ENCODE measurements at places on chromosomes 6 and 20.

- no peak for DNase-seq
These were observed 498.9 kb upstream of the EPHA7 start for GRCh38 chr6:93918258-93918657.

DNA sequence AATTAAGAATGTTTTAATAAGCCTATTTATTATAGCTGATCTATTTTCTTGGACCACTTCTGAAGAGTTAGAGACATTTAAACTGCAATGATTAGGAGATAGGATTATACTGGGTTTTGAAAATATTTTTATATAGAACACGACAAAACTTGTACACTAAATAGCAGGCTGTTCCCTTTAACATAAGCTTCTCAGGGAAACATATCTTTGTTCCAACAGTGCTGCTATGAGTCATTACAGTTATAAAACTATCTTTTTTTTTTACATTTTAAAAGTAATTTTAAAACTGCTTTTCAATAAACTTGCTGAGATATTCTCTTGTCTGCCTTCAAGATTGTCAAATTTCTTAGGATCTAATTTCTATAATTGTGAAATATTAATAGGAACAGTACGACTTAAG is 389.1 kb downstream of the ARHGAP18 start:
- no peak for DNase-seq

DNA sequence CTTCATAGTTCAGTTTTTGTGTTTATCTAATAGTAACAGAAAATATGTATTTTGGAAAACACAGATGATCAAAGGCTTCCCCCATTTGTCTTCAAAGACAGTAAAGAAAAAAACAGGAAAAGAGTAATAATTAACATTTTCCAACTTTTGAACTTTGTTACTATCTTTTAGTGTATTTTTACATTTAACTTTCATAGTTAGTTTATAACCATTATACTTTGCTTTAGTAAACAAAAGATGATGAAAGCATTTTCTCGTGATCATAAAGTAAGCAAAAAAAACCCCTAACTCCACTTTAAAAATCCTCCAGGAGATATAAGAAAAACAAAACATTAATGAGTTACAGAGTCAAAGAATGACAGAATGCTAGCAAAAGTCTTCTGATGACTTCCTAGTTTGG is 13.6 kb upstream of the GPRC6A start:
- no peak for DNase-seq

DNA sequence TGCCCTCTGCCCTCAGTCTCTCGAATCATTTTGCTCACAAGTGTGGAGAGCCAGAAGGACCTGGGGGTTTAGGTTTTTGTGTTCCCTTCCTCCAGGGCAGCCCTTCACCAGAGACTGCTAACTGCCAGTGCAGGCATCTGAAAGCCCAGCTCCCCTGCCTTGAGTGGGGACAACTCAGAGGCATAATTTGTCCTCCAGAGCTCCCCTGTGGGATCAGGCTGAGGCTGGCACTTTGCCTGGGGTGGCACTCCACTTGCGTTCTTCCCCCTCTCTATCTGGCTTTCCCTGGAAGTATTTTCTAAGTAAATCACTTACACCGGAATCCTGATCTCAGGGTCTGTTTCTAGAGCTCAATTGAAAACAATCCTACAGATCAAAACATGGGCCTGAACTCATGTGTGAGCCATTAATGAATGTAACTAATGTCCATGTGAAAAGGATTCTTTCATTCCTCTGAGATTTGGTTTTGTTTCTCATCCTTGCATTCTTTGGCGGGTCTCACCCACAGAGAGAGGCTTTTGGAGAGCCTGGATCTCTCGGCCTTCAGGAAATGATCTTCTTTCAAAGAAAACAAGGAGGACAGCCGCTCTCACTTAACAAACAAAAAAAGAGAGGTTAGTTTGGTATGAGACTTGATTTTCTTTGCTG is 125.7 kb upstream of the RIPOR2 start:
- DNase-seq, result peak; percentile 67

DNA sequence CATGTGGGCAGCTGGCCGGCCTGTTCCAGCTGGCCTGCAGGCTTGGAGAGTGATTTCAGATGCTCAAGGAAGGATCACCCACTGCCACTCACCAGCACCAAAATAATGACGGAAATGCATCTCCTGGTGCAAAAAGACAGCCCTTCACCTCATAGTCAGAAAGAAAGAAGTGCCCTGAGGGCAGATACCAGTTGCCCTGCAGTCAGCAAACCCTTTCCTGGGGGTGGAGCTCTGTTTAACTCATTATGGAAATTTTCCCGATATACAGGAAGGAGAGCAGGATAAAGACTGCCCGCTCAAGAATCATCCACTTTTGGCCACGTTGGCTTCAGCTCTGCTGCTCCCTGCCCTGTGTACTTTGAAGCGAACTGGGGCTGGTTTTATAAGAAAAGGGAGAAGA is 127.9 kb downstream of the GRM4 start:
- DNase-seq, result no peak
